ENCODE measurements at places on chromosomes 13 and 19. TPM values are rescaled to one million over a fixed set of nuclear protein-coding genes. Genes with fewer than 3 reads are reported as not detected.

DNA sequence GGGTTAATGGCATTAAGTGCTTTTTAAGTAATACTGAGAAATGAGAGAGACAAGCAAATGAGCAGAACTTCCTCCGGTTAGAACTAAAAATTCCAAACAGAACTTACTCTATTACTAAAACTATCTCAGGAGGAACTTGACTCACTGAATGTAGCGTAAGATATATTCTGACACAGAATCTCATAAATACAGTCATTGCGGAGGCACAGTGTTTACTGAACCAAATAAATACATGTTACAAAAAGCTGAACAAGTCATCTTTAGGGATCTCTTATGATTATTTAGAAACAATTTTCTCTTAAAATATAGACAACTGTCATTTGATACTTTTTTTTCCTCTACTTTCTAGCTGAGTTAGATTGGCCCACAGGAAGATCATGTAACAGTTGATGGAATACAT, 283.1 kb downstream of the KLF12 start:
- DNase-seq = no peak

Gene PSG1
- 11.2 TPM for total RNA-seq

DNA sequence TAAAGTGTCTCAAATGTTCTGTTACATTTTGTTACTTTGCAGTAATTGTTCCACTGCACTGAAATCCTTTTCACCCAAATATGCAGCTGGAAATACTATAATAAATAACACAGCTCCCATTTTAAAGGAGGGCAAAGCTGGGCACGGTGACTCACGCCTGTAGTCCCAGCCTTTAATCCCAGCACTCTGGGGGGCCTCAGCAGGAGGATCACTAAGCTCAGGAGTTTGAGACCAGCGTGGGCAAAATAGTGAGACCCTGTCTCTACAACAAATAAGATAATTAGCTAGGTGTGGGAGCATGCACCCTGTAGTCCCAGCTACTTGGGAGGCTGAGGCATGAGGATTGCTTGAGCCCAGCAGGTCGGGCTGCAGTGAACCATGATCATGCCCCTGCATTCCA, 7.5 kb upstream of the UBAC2 start:
- no peak for DNase-seq

GRCh38 chr19:34767951-34768350, 5.1 kb downstream of the ZNF599 start:
- no peak for DNase-seq

- DNase-seq = no peak
These were observed 40.3 kb upstream of the TFDP1 start for GRCh38 chr13:113544071-113544891.

Gene B3GNT3
- total RNA-seq = not detected
